ENCODE measurements at places on chromosomes 4 and X.

- no peak for DNase-seq
Observed at GRCh38 chr4:76058888-76059426, 15.6 kb upstream of the ART3 start.

- no peak for DNase-seq
Observed at GRCh38 chrX:48996969-48997368, 5.1 kb downstream of the GRIPAP1 start.

GRCh38 chr4:11313157-11313943 is 115.3 kb downstream of the HS3ST1 start:
- no peak for DNase-seq

DNA sequence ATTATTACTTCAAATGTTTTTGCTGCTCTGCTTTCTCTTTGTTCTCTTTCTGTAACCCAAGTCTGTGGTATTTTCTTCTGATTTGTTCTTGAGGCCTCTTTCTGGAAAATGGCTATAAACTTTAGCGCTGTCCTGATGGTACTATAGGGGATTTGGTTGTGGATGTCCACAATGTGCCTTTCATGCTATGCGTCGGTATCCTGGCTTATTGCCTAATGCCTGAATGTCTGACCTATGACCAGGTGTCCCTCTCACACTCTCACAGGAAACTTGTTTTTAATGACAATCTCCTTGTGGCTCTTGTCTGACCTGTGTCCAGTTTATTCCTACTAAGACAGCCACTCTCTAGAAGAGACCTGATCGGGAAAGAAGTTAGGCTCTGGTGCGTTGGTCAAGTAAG is 222.4 kb upstream of the NR3C2 start:
- DNase-seq: no peak

DNA sequence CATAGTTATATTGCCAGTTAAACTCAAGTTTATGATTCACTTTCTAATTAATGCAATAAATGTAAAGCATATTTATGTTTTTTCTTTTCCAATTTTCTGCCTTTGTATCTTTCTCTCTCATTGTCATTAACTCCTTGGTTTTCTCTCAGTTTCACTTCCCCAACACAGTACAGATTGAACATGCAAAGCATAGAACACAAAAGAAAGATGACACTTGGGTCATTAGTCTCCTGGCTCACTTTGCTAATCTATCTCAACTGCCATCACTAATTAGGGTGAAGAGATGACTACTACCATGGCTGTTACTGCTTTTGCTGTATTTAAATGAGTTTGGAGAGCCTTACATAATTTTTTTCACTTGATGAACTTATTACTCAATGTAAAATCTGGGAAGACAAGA is 12.3 kb upstream of the NAA11 start:
- no peak for DNase-seq

GRCh38 chrX:33909836-33910235 is 222.3 kb downstream of the FAM47A start:
- no peak for DNase-seq

- DNase-seq: peak; percentile 68
Observed at GRCh38 chr4:181647396-181648147, 595.6 kb upstream of the TENM3 start.

- no peak for DNase-seq
Observed at GRCh38 chr4:31390849-31391248, 670.7 kb downstream of the PCDH7 start.

GRCh38 chr4:89829470-89830138 is 7.4 kb downstream of the SNCA start:
- DNase-seq: no peak

GRCh38 chr4:80382090-80382832 is 46.7 kb downstream of the CFAP299 start:
- DNase-seq: no peak

DNA sequence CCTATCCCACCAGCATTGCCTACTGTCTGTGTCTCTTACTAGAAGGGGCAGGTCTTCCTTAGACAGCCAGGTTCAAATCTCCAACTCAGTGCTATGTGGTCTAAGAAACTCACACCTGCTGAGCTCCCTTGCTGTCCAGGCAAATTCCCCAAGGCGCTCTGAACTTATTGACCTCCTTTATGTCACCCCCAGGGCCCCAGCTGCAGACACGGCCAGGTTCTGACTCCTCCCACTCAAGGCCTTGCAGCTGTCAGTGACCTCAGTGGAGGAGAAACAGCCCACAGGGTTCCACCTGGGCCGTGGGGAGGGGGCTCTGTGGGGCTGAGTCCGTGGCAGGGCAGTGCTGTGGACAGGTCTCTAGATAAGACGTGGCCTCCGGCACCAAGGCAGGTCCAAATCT is 42.1 kb upstream of the PSAPL1 start:
- no peak for DNase-seq

DNA sequence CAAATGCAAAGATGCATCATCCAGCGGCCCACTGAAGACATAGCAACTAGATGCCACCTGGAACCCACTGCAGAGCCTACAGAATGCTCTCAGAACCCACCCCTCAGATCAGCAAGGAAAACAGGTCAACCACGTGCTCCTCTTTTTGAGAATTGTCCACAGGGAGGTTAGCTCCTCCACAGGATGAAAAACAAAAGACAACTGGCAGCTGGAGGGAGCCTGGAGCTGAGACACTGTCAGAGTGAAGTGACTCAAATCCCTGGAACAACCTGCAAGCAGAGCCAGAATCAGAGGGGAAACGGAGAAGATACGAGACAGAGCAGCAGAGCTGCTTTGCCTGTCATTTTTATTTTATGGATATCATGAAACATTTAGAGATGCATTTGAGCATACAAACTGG is 277.6 kb downstream of the GASK1B start:
- no peak for DNase-seq

DNA sequence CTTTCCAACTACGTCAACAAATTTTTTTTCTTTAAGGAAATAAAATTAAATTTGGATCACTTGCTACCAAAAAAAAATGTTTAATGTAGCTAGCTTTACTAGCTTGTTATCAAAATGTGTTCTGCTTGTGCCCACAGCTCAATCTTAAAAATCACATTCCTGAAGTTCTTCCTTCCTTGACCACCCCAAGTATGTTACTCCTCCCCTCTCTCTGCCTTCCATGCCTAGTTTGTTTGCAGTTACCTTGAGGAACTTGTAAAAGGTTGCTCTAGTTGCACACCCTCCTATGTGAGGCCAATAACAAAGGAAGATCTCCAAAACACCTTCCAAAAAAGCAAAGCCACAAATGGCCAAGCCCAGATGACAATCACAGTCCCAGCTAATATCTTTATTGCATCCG is 19.6 kb upstream of the TMEM184C start:
- DNase-seq: no peak

DNA sequence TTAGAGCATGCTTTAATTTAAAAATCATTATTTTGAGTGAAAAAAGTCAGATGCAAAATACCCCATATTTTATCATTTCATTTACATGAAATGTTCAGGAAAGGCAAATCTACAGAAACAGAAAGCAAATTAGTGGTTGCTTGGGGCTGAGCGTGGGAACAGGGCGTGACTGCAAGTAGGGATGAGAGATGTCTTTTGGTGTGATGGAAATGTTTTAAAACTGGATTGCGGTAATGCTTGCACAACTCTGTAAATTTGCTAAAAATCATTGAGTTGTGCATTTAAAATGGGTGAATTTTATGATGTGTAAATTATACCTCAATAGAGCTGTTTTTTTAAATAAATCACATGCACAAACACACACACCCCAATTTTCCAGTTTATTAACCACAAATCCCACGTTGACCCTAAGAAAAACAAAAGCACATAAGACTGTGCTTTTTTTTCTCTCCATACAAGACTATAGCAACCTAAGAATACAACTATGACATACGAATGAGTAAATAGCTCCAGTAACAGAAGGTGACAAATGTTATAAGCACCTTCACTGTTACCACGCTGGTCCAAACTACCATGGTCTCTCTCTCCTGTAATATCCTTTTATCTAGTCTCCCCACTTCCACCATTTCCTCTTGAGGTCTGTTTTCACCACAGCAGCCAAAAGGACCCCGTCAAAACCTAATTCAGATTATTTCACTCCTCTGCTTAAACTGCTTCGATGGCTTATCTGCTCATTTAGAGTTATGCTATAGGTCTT is 37.2 kb downstream of the FRMD7 start:
- no peak for DNase-seq

GRCh38 chr4:113371111-113371510 is 321.7 kb downstream of the ANK2 start:
- DNase-seq: no peak

DNA sequence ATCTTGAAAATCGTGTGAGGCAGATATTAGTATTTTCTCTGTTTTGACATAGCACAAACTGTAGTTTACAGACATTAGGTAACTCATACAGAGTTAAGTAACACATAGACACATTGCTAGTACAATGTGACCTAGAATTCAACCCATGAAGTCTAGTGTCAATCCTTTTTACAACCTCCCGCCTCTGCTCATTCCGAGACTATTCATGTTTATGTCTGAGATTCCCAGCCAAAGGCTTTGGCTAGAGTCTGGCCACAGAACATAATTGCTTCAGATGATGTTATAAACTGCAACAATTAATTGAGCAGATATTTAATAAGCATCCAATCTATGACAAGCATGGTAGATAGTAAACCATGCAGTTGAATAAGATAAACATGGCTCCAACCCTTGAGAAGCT is 841.0 kb downstream of the STIM2 start:
- no peak for DNase-seq

GRCh38 chrX:47707031-47707780 is 48.2 kb upstream of the UXT start:
- no peak for DNase-seq

GRCh38 chrX:27842859-27843258 is 35.1 kb downstream of the MAGEB10 start:
- DNase-seq: no peak

- no peak for DNase-seq
Observed at GRCh38 chr4:10639100-10639499, 45.5 kb downstream of the CLNK start.

- no peak for DNase-seq
Observed at GRCh38 chrX:136652822-136653723, 5.1 kb downstream of the CD40LG start.

- no peak for DNase-seq
Observed at GRCh38 chrX:100704581-100705203, 27.2 kb downstream of the SYTL4 start.

- DNase-seq: peak; percentile 0
Observed at GRCh38 chrX:102345916-102346315, 93.9 kb downstream of the NXF2B start.

- no peak for DNase-seq
Observed at GRCh38 chr4:6298035-6298434, 28.4 kb downstream of the WFS1 start.

- no peak for DNase-seq
Observed at GRCh38 chrX:103739421-103739820, 28.7 kb downstream of the TMEM31 start.

DNA sequence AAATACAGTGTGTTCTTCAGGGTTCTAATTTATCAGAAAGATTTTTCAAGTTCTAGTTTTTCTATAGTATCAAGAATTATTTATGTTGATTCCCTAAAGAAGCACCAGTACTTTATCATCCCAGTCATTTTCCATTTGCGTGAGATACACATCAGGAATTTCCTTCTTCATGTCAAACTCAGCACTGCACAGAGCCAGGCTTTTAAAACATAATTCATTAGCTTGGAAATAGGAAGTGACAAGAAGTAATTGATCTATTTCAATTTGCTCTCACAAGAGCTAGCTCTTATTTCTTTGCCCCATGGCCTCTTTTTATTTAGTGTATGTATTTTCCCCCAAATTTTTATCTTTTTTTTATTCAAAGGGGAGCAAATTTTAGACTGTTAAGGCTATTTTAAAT is 13.0 kb upstream of the SLC10A4 start:
- DNase-seq: no peak

- no peak for DNase-seq
Observed at GRCh38 chrX:65420154-65420553, 114.4 kb downstream of the LAS1L start.

All from HTR-8/SVneo (cell line).